ELR (cell line): ENCODE measurements at places on chromosomes 7 and 10.

GRCh38 chr10:30056767-30057355 is 2.5 kb downstream of the JCAD start:
- DNase-seq = no peak

DNA sequence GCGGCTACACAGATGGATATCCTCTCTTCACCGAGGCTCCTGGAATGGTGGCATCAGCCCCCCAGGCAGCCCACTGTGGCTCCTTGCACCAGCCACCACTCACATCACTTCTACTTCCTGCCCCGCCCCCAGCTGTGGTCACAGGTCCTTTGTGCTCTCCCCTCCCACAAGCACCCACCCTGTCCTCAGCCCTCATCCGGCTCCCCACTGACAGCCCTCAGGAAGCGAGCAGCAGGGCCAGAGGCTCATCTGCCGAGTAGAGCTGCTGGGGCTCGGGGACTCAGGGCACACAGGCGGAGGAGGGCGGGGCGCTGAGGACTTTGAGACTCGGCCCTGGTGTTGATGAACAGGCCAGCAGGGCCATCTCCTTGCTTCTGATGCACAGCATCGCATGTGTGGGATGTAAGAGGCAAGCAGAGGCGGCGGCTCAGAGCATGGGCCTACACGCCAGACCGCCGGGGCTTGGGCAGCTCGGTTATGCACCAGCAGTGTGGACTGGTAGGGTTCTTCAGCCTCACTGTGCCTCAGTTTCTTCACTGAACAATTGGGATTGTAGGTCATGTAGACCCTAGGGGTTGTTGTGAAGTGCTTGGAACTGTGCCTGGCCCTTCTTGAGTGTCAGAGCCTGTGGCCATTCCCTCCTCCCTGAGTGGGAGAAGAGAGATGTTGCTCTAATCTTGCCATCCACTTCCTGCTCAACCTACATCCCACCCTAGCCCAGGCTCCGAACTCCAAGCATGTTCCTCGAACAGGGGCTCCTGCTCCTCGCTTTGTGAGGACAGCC is at the start of gene PRF1:
PRF1 (minus strand) TSS at position 77 of the 784 bp plus-strand sequence. CDS start 1,839 bp downstream, outside the sequence.
- DNase-seq = no peak

DNA sequence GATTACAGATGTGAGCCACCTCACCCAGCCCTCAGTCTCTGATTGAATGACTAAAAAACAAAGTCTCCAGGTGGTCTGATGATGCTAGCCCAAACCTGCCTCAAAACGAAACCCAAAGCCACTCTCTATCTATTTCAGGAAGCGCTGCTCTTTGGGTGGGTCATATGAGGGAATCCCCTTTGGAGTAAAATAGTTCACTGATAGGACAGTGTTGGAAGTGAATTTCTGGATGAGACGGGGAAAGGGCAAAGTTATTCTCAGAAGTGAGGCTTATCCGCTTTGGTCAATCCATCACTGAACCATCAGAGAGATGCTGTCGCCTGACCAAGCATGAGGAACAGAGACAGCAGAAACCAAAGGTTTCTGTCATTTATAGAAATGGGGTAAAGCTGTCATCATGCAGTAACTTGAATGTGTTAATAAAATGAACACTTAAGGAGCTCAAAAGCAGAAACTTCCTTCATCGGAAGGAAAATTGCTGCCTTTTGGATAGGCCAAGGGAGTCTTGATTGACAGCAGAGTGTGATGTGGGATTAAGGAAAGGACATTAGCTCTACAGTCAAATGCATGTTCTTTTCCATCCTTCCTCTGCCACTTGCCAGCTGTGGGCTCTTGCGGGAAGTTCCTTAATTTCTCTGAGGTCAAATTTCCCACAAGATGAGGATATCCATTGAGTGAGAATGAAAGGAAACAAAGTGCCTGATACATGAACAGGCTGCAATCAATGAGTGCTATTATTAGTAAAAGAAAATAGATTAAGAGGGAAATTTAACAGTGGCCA is 64.9 kb upstream of the C1QL3 start:
- no peak for DNase-seq

GRCh38 chr10:62636825-62637248 is 167.7 kb upstream of the ADO start:
- DNase-seq = peak; percentile 19

GRCh38 chr10:125057158-125058001 is 103.0 kb downstream of the CTBP2 start:
- DNase-seq = peak; percentile 91

- DNase-seq = no peak
These were observed 174.0 kb upstream of the TCF7L2 start for GRCh38 chr10:112775892-112776674.

- DNase-seq = no peak
These were observed 298.0 kb upstream of the KCND2 start for GRCh38 chr7:119974972-119975371.

GRCh38 chr7:12741951-12742575 is 54.6 kb downstream of the ARL4A start:
- no peak for DNase-seq

DNA sequence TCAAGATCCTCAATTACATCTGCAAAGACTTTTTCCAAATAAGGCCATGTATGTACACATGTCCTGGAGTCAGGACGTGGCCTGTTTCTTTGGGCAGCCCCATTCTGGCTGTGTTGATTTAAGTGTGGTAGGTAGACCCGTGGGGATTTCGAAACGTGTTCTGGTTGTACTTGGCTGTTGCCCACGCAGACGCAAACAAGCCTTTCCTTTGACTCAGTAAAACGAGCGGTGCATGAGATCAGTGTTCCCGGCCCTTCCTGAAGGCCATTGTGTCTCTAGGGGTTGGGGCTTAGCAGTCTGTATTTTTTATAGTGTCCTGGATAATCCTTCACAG is 64.8 kb upstream of the DNAJB6 start:
- peak; percentile 76 for DNase-seq

DNA sequence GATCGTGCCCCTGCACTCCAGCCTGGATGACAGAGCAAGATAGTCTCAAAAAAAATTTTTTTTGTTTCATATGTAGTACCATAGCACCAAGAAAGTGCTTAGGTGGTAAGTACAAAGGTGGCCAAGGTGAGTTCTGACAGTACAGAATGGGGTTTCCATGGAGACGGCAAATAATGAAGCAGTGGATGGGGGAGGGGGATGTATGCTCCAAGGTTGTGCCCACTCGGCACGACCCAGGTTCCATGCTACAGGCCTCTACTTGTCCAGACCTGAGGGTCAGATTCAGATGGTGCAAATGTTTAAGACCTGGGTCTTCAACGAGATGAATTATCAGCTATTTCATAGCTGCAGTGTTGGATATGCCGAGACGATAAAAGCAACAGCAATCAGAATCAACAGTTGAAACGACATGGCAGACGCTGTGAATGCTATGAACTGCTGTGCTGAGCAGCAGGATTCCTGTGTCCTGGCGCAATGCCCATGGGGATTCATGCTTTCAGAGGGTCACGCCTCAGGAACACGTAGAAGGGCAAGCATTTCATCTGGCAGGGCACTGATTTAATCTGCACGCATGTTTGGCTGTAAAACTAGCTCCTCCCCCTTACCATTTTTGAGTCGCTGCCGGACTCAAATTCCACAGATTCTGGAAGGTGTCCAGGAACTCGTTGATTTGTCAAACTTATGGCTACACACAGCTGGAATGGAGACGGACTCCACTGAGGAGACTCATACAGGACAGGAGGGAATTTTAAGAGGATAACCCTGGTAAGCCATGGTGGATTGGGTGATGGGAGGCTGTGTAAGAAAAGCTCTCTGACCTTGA is 256.5 kb downstream of the FRMD4A start:
- DNase-seq = peak; percentile 100

DNA sequence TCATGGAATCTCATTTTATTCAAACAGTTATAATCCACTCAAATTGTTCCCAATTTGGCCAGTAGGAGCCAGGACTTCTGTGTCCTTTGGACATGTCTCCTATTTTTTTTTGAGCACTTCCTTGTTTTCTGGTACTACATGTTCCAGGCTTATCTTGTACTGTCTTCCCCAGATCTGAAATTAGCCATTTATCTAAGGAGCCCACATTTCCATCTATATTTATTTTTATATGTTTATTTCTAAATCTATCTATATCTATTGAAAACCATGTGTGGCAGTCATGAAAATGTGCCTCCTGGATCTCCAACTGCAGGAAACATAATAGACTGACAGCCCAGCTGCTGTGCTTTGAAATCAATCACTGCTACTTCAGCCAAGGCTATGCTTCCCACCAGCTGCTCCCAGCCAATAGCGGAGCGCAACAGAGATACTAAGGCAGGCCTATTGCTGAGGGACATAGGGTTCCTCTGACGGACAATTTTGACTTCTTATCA is 147.1 kb downstream of the LRRC4 start:
- DNase-seq = no peak

- DNase-seq = no peak
These were observed 30.6 kb downstream of the NET1 start for GRCh38 chr10:5442990-5443370.

DNA sequence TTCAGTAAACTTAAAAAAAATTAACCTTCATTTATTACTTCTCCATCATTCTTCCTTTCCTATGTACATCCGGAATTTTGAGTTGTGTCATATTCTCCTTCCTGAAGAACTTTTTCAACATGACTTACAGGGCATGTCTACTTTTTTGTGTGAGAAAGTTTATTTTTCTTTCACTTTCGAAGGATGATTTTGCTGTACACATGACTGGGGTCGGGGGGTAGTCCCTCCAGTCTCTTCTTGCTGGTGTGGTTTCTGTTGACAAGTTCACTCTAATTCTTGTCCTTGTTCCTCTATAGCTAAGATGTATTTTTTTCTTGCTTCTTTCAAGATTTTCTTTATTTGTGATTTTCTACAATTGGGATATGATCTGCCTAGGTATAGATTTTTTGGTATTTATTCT is 55.8 kb downstream of the INPP5A start:
- no peak for DNase-seq

DNA sequence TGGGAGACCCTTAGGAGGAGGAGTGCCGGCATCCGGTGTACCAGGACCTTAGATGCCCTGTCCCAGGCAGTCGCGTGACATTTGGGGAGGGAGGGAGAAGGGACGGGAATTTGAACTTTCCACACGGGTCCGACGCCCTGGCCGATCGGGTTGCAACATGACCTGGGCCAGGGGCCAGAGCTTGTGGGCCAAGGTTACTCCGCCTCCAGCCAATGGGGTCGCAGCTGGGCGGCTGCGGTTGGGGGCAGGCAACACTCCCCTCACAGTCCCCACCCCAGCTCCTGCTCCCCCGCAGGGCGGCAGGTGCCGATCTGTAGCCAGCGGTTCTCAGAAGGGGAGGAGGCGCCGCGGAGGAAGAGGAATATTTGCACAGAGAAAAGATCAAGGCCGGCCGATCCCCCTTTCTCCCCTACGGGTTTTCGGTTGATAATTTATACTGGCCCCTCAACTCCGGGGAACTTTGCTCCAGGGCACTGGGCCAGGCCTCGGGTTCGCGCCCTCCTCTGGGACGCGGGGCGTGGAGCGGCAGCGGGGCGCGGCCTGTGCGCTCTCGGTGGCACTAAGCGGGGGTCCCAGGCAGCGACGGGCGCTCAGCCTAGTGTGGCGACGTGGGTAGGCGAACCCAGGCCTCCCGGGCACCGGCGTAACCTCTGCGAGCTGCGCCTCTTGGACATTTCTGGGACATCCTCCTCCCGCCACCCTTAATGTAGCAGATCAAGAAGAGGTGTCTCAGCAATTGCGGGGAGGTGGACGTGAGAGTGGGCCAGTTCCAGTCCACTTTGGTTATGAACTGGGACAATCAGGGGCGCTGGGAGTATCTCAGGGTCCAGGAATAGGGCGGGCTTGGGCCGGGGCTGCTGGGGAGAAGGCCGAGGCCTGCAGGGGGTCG is 1.2 kb downstream of the MLXIPL start:
- no peak for DNase-seq

DNA sequence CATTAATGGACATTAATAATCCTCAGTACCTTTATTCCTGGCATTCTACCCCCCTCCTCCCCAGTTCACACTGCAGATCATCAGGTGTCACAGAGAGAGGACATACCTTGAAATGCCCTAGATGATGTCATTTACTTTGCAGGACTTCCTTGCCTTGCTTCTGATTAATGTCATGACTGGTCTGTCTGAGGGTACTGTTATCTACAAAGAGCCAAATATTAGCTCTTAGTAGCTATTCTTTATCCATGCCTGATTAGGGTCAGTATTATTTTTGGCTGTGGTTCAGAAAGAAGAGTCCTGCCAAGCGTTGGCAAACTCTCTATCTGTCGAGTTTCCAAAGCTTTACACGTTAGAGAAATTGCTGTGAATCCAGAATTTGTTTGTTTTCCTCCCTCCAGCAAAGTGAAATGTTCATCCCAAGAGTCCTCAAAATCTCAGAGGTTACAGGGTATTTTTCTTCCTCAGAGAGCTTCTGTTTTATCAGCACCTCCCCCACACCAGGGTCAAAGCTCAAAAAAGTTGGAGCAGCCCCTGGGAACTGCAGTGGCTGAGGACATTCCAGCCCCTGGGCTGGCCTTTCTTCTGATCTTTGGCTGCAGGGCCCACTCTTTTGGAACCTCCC is 12.6 kb downstream of the SCD start:
- no peak for DNase-seq

DNA sequence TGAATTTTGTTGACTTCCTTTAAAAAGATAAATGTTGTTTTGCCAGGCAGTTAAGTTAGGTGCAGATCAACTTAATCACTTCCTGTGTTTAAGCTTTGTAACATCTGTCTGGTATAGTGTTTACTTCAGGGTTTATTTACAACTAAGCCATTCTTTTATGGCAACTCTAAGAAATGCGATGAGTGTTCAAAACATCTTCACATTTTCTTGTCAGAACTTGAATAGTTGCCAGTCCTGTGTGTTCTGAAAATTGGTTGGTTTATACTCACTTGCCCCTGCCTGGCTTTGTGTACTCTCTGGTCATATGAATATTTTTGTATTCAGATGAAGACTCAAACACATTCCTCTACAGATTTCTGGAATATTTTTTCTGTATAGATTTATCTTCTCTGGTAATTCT is 327.2 kb downstream of the MDFIC start:
- DNase-seq = peak; percentile 53
